ENCODE measurements at places on chromosomes 5 and 9.

- DNase-seq: no peak
Measured at GRCh38 chr5:5077236-5077635, 62.9 kb upstream of the ADAMTS16 start.

DNA sequence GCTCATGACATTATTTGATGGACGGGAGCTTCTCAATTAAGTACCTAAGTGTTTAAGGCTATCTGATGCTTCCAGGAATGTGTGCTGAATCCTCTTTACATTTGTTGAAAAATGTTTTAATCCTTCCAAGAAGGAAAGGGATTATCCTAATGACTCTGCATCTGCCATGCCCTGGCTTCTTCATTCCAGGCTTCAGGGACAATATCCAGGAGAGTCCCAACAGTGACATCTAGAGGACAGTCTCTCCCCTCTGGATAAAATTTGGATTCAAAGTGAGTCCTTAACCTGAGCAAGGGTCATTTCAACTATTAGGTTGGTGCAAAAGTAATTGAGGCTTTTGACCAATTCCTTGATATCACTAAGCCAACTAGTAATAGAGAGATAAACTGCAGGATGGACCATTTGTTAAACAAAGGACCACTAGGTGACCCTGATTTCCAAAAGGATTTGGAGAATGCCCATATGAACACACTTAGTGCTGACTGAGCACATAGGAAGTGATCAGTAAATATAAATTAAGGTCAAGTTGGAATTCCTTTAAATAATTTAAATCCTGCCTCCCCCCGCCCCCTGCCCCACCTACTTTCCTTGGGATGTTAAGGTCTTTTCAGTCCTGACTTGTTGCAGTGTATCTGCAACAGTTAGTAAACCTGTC is 19.1 kb downstream of the TNFSF8 start:
- DNase-seq: peak; percentile 41

GRCh38 chr5:169804861-169805260 is 167.8 kb downstream of the DOCK2 start:
- peak; percentile 11 for DNase-seq

- no peak for DNase-seq
Measured at GRCh38 chr5:8522646-8523045, 653.7 kb downstream of the MTRR start.

- no peak for DNase-seq
Measured at GRCh38 chr9:89489548-89490530, 8.1 kb downstream of the SEMA4D start.

- DNase-seq: no peak
Measured at GRCh38 chr9:127714020-127714750, 1.3 kb downstream of the PTRH1 start.

DNA sequence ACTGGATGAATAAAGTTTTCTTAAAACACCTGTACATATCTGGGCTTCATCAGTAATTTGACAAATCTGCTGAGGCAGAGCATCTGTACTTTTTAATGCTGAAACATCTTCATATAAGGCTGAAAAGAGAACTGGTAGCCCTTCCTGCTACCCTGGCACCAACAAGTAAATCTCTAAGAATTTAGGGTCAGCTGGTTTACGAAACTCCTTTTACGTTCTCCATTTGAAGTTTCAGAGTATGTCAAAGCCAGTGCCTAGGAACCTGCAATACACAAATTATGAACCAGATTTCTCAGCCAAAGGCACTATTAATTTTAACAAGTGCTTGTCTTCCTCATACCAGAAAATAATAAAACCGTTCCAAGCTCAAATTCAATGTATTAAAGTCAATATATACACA is 3.8 kb downstream of the ZFAND5 start:
- DNase-seq: peak; percentile 51

GRCh38 chr9:107224252-107224651 is 58.8 kb upstream of the RAD23B start:
- no peak for DNase-seq

DNA sequence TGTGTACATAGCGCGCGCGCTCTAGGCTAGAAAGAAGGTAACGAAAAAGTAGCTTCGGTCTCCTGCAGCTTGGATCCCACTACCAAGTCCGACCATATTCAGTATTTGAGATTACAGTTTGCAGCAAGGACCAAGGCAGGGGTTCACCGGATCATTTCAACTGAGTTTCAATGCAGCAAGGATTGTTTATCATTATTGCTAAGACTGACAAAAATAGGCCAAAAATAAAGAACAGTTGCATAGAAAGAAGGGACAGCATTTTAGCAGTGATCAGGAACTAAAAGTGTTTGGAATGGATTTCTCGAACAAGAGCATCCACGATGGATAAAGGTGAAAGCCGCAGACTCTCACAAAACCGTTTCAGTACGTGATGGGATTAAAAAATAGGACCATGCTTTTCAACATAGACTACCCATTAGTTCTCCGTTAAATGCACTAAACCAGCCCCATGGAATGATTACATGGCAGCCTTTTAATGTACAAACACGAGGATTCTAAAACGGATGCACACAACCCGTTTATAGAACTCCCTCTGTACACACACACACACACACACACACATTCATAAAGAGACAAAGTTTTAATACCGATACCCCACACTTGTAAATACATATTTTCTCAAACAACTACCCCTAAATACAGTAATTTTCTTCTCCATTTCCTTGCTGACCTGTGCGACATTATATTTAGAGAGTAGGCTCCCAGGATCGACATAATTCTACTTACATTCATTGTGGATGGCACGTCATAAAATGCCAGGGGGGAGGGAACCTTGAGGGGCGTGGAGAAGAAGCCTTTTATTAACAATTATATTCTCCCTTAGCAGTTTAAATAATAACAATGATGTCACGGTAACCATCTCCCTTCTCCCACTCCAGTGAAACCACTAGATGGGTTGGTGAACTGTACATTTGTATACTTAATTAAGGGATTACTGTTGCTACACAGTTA is 197.1 kb downstream of the MEF2C start:
- no peak for DNase-seq

DNA sequence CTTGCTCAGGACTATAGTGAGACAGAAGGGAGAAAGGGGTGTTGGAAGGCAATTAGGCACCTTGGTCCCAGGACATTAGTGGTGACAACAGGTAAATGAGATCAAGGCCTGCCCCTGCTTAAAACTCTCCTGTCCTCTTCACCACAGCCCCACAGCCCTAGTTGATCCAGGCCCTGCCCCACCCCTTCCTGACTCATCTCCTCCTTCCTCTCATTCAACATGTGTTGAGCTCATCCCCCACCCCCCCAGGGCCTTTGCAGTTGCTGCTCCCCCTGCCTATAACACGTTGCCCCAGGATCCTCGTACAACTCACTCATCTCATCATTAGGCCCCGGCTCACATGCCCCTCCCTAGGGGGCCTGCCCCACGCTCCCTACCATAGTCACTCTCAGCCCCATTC is 66.8 kb downstream of the TSPAN17 start:
- DNase-seq: no peak

DNA sequence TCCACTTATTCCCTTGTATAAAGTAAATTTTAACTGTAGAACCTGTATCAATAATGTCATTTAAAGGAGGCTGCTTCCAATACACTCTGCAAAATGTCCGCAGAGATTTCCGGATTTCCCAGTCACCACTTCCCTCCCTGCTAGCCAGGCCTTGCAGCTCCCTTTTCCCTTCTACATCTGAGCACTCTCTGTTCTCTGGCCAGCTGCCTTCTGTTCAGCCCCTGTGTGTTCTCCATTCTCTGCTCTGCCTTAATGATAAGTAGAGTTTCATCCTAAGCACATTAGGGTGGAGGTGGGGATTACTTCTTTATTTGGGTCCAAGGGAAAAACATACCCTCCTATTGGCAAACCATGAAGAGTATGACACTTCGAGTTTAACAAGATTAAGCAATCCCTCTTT is 719.6 kb upstream of the WWC1 start:
- no peak for DNase-seq

DNA sequence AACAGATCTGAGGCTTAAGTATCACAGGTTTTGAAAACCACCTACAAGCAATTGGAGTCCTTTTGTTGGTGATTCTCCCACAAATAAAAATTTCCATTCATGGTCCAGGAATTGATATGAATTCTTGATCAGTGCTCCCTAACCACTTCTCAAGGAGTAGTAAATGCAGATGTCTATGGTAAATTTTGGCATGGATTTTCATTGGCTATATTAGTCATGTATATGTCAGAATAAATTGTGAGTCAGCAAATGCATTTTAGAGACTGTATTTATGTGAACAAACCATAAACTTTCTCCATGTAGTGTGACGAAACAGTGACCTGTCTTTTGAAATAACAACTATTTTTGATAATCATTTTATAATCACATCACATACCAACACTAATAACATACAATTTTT is 611.1 kb downstream of the HTR1A start:
- no peak for DNase-seq

GRCh38 chr5:73625944-73626811 is at the start of gene ARHGEF28:
Gene ARHGEF28, plus strand, starts transcription at chr5:73626196. Its CDS starts 58,656 bp downstream, at chr5:73684852.
- DNase-seq: peak; percentile 34

DNA sequence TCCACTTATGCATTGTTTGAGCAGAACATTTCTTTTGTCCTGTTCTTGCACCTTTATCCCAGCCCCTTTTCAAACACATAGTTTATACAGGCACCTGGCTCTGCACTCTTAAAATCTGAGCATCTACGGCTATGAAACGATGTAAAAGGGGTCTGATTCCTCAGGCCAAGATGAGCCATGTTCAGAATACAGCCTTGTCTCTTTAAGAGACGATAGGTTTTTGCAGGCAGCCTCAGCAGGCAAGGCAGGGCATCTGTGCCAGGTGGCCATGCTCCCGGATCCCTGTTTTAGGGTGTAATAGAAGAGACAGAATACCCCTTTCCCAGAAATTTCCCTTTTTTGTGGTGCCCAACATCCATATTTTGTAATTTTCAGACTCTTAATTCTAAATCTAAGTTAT is 89.1 kb upstream of the NFIB start:
- DNase-seq: no peak

GRCh38 chr5:136212252-136212721 is 19.3 kb upstream of the SMIM32 start:
- peak; percentile 32 for DNase-seq

DNA sequence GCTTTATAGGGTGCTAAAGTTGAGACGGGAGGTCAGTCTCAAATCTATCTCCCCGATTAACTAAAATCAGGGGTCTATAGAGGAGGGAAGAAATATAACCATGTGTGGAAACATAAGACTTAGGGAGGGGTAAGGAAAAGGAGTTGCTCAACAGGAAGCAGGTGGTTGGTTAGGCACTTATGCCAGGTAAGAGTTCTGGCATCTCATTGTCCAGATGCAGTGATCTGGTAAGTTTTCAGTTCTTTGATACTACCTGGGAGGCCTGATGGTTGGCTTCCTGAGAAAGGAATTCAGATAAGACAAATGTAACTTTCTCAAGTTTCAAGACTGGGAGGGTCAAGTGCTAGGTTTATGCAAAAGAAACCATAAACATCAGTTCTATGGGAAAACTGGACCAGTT is 47.7 kb downstream of the CERT1 start:
- no peak for DNase-seq

- DNase-seq: no peak
Measured at GRCh38 chr9:17852108-17852507, 273.2 kb downstream of the SH3GL2 start.

GRCh38 chr5:93272108-93272507 is 308.9 kb downstream of the NR2F1-AS1 start:
- DNase-seq: no peak

- peak; percentile 88 for DNase-seq
Measured at GRCh38 chr5:159459951-159460538, 129.8 kb upstream of the IL12B start.

DNA sequence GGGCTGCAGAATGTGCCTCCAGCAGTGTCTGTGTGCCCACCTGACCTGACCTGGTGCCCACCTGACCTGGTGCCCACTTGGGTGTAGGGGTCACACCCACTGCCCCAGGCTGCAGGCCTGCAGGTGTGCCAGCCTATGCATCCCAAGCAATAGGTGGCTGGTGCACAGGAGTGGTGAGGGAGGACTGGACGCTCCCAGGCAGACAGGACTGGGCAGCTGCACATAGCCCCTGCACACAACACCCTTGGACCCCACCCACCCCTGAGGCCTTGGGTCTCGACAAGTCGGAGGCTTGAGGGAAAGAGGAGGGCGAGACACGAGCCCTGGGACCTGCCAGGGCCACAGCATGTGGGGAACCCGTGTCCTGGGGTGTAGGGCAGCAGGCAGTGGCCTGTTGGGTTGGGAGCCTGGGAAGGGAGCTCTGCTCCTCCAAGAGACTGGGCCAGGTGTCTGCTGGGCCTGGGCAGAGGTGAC is 10.8 kb upstream of the NRARP start:
- DNase-seq: no peak

DNA sequence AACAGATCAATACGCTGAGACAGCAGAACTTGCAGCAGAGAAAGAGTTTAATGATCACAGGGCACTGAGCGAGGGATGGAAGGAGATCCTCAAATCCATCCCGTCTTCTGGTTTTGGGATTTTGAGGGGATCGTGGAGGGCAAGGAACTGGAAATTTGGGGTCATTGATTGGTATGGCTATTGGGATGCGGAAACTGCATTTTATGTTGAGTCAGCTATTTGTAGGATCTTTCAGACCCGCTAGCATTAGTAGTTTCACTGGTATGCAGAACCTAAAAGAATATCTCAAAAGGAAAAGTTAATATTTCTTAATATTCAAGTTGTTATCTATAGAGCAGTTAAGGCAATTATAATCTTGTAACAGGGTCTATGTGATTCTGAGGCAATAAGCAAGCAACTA is 771.7 kb upstream of the CTNND2 start:
- DNase-seq: no peak

DNA sequence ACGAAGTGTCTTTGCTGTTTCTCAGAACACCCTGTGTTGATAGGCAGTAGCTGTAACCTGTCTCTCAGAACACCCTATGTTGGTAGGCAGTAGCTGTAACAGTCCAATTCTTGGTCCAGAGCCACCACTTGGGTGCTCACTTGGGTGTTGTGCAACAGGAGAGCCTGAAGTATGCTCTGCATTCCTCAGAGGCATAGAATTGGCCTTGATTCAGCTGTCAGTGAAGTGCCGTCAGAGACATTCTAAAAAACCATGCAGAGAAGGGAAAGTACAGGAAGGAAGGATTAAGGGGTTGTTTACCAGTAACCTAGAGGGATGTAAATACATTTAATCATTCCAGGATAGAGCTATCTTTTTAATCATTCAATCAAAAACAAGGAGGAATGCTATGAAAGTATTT is 231.2 kb downstream of the ARRDC3 start:
- no peak for DNase-seq

DNA sequence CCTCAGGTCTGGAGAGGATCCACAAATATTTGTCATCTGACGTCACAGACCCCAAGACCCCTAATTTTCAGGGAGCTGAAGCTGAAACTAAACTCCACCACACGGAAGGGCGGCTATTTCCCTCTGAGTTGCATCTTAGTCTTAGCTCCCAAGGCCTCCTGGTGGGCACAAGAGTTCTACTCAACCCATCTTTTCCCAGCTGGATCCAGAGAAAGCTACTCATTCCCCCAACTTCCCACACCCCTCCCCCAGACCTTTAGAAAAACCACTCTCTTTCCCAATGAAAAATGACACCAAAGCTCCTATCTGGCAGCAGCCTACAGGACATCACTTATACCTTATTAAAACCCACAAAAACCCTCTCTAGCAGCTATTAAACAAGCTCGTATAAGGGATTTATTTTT is 67.1 kb upstream of the SLC1A1 start:
- DNase-seq: no peak

Measured in inflammatory macrophage treated with lipopolysaccharide for 4 hours (primary cell).